Forelimb muscle (tissue), 1 donor: ENCODE measurements at places on chromosomes 1 and 21.

DNA sequence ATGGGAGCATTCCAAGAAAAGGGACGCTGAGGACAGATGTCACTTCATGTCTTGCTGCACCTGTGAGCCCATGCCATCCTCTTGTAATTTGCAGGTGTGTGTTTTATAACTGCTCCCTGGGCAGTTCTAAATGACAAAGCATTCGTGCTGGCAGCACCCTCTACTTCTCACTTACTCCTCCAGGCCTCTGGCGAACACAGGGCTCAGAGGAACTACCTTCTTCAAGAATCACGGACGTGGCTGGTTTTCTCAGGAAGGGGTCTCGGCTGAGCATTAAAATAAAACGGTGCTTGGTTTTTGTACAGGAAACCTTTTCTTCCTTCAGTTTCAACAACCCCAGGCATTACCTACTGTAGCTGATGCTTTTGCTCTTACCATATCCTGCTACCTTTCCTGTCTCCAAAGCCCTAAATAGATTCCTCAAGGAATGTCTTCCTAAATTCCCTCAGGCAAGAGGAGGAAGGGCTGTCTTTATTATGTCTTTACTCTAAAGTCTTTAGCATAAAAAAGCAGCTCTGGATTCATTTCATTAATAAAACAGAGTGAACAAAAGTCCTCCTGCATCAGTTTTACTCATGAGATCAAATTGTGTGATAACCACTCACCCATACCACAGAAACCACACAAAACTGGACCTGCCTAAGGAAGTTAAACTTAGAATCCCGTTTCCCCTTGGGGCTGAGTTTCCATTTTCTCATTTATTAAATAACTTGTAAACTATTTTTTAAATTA, 79.0 kb upstream of the MAP10 start:
- no peak for DNase-seq

DNA sequence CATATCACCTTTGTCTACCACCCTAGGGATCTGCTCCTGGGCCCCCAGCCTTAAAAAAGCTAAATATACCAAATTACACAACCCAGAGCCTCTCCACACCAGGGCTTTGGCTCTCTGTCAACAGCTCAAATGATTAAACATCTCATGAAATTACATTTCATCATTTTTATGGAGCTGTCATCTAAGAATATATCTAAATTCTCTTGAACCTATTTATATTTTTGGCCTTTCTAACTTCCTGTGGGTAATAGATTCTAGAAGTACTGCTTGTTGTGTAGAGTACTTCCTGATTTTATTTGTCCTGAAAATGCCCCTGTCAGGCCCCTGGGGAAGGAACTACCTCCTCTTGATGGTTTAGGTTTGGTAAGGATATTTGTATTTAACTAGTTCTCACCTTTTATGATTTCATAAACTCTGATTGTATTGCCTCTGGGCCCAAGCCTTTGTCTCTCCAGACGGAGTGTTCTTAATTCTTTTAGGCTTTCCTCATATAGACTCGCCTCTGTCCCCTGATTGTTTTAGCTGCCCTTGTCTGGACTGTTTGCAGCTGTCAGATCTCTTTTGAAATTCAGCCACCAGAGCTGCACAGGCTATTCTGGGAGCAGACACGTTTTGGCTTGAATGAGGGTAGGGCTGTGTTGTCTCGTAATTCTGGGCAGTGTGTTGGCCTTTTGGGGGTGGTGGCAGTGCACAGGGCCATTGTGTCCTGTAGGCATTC, 16.6 kb downstream of the MYOG start:
- peak; percentile 43 for DNase-seq

- no peak for DNase-seq
These were observed 20.5 kb downstream of the RCSD1 start for GRCh38 chr1:167650269-167651160.

DNA sequence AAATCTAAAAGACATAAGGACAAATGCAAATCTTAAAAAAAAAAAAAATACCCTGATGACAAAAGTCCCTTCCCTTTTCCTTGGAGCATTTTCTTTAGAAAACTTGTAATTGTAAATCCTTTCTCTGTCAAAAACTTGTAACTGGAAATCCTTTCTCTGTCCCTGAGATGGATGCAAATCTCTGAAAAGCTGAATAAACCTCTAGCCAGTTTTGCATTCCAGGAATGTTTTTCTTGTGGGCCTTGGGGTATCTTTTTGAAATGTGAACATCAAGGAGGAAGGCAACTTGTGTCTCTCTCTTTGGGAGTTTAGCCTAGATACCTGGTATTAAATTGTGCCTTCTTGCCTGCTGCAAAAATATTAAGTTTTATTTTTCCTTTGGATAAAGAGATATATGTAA, 305.3 kb downstream of the KCNT2 start:
- DNase-seq, result no peak

DNA sequence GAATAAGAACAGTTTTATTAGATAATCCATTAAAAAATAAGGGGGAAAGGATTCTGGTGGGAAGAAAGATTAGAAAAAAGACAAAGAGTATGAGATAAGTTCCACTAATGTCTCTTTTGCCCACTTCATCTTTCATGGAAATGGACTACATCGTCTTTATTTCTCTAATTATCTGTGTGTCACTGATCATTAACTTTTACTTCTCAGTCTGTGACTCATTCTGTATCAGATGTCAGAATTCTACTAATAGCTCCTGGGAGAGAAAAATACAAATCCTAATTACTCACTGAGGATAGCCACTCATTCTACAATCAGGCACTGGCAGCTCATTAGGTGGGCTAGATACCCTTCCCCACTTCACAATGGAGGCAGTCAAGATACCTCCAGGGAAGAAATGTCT, 41.7 kb downstream of the ILDR2 start:
- no peak for DNase-seq

- DNase-seq, result no peak
These were observed 50.8 kb downstream of the PAX7 start for GRCh38 chr1:18681423-18681835.

GRCh38 chr1:65084066-65084465, 63.9 kb upstream of the AK4 start:
- no peak for DNase-seq

- DNase-seq, result no peak
These were observed 300 bp downstream of the USP24 start for GRCh38 chr1:55214934-55215193.

DNA sequence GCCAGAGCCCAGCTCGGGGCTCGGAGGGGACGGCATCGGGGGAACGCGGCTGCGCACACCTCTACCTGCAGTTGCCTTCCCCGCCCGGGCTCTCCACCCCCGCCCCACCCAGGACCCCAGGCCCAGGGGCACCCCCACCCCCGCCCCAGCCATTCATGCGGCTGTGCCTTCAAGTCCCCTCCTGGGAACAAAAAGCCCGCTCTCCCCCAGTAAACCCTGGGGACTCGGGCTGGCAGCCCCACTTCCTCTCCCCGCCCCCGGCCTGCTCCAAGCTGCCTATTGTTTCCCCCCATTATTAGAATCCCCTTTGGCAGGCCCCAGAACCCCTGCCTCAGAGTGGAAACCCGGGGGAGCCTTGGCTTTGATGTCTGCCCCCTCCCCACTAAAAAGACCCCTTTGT, 18.0 kb downstream of the MEGF6 start:
- DNase-seq, result no peak
